ENCODE measurements at places on chromosomes 11 and 22.

GRCh38 chr11:69470793-69471728, 10.4 kb upstream of the LINC01488 start:
- no peaks in the 10 kb centered on the region for H3K36me3 ChIP-seq
- no peak overlapping the region for H3K4me3 ChIP-seq
- DNase-seq: no peak
- H3K27ac ChIP-seq: no peak overlapping the region
- no peaks in the 10 kb centered on the region for H3K4me1 ChIP-seq
- H3K27me3 ChIP-seq: peaks cover 5% of the 10 kb centered on the region

- DNase-seq: no peak
- H3K27me3 ChIP-seq: peaks cover 2% of the 10 kb centered on the region
- no peak overlapping the region for H3K4me3 ChIP-seq
- no peaks in the 10 kb centered on the region for H3K4me1 ChIP-seq
- H3K36me3 ChIP-seq: no peaks in the 10 kb centered on the region
These were observed 104.3 kb upstream of the C11orf87 start for GRCh38 chr11:109317726-109318125.

GRCh38 chr11:65183201-65183891, 1.6 kb downstream of the CAPN1 start:
- H3K27ac ChIP-seq: no peak overlapping the region
- H3K36me3 ChIP-seq: peaks cover 9% of the 10 kb centered on the region
- peaks cover 17% of the 10 kb centered on the region for H3K4me1 ChIP-seq
- DNase-seq: no peak
- H3K27me3 ChIP-seq: peaks cover 4% of the 10 kb centered on the region
- peak overlapping the region; percentile 59 for H3K4me3 ChIP-seq

DNA sequence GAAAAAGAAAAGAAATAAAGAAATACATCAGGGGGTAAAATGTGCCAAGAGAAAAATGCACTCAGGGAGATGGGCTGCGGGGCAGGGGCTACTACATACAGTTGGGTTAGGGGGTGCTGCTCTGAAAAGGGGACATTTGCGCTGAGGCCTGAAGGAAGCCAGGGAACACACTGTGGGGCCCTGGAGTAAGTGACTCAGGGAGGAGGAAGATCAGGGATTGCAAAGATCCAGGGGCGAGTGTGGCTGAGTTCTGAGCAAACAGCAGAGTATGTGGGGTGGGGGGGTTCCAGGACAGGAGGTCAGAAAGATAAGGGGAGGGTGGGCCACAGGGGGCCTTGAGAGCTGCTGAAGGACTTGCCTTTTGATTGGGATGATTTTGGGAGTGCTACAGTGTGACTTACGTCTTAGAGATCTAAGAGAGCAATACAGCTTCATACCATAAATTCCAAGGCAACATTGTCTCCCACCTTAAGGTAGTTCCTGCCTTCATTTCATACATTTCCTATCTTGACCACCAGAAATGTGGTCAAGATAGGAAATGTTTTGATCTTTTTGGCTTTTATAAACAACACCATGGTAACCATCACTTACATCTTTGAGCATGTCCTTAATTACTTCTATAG, 5.8 kb downstream of the A4GALT start:
- no peak for DNase-seq
- H3K27ac ChIP-seq: no peak overlapping the region
- H3K4me3 ChIP-seq: no peak overlapping the region
- H3K27me3 ChIP-seq: peaks cover 57% of the 10 kb centered on the region
- no peaks in the 10 kb centered on the region for H3K36me3 ChIP-seq

DNA sequence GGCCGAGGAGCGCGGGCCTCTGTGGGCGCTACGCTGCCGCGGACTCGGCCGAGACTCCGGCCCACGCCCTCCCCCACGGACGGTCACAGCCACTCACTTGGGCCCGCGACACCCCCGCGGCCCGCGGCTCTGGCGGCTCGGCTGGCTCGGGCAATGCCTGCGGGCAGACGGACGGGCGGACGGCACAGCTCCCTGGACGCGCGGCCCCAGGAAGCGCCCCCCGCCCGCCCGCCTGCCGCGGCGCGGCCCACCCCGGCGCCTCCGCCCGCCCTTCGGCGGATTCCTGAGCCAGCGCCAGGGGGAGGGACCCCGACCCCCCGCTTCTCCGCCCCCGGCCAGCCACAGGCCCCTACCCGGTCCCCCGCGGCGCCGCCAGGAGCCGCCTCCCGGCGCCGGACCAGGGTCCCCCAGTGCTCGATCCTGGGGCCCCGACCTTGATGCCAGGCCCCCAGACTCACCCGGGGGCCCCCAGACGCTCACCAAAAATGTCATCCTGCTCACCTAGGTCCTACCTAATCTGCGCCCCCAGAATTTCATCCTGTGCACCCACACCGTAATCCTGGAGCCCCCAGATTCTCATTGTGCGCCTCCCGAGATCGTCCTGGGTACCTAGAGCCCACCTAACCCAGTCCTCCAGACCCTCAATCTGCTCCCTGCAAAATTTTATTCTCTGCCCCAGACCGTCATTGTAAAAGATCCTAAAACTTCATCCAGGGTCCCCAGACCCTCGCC, at the start of gene EFEMP2:
EFEMP2 (minus strand) TSS at position 215 of the 732 bp plus-strand sequence. CDS start 446 bp downstream, outside the sequence.
- peak within 1 kb of the TSS; percentile 77 for H3K4me3 ChIP-seq
- no peaks in the 10 kb centered on the region for H3K27me3 ChIP-seq
- no peak for DNase-seq
- peaks cover 2% of the 10 kb centered on the region for H3K36me3 ChIP-seq
- peak within 1 kb of the TSS; percentile 77 for H3K27ac ChIP-seq

DNA sequence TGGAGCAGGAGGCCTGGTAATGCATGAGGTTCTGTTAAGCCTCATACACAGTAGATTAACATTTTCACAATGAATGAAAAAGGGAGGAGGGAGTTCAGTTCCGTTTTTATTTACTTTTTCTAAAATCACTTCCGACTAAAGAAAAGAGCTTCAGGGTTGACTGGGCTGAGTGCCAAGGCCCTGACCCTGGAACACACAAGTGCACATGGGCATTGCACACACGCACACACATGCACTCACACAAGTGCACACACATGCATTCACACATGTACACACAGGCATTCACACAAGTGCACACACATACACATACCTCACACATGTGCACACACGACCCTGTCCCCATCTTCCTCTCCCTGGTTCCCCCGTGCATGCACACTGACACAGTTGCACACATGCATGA, 303.3 kb downstream of the BRD1 start:
- DNase-seq: no peak
- no peak overlapping the region for H3K4me3 ChIP-seq
- no peaks in the 10 kb centered on the region for H3K36me3 ChIP-seq
- peaks cover 2% of the 10 kb centered on the region for H3K27me3 ChIP-seq
